ENCODE measurements at places on chromosomes 5 and 9.

DNA sequence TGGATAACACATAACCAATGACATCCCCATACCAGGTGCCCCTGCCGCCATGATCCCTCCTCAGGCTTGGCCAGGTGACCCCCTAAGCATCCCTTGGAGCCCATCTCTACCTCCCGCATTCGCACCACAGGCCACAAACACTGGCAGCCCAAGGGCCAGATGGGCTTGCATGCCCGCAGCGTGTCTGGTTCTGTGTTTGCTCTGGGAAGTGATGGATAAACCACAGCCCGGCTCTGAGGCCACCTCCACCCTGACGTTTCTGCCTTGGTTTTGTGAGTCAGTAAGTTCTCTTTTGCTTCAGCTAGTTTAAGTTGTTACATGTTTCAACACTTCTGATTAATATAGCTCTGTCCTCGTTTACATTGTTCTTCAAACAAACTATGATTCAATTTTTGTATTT lies 172.4 kb upstream of the PHYKPL start:
- DNase-seq, result no peak

DNA sequence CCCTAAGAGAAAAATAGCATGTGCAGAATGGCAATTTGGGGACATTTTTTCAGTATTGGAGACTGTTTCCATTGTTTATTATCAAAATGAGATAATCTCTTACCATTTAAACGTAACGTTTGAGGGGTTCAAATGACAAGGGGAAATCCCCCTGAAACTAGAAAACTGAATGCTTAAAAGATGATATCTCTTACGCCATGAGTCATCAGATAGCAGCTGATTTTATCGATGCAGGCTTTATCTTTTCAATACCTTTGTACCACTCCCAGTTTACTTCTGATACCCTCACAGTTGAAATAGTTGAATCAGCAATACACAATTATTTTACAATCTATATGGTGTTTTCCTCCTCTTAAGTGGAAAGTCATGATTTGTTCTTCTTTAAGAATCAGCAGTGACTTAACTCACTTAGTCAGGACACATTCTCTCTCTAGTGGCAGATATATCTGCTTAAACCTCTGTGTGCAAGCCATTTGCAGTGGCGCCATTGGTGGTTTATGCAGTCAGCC lies 29.2 kb downstream of the OSMR start:
- no peak for DNase-seq

GRCh38 chr5:85069659-85070640 lies 685.3 kb upstream of the EDIL3 start:
- no peak for DNase-seq

DNA sequence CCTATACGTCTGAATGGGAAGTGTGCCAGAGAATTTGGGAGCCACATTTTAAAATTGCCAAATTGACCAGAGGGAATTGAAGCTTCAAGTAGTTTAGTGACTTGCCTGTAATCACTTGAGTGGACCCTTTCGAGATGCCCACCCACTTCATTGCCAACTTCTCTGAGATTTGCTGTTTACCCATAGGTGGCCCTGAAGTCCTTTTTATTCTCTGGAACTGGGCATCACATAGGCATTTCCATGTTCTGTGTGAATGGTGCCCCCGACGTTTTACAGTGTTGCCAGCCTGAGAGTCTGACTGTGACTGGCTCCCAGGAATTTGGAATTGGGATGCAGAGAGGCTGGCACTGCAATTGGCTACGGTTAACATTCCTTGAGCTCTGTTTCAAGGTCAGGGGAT lies 158.6 kb downstream of the SEMA6A start:
- DNase-seq, result no peak

Measured in activated naive CD4-positive, alpha-beta T cell treated with anti-CD3 and anti-CD28 coated beads, Interleukin-2, amount 50 U/mL, for 72 hours (primary cell).